ENCODE measurements at places on chromosomes 2 and 18.

- DNase-seq: no peak
Measured at GRCh38 chr2:25928668-25929067, 50.4 kb upstream of the ASXL2 start.

GRCh38 chr2:64402876-64403275 lies 51.1 kb upstream of the LGALSL start:
- DNase-seq: no peak

DNA sequence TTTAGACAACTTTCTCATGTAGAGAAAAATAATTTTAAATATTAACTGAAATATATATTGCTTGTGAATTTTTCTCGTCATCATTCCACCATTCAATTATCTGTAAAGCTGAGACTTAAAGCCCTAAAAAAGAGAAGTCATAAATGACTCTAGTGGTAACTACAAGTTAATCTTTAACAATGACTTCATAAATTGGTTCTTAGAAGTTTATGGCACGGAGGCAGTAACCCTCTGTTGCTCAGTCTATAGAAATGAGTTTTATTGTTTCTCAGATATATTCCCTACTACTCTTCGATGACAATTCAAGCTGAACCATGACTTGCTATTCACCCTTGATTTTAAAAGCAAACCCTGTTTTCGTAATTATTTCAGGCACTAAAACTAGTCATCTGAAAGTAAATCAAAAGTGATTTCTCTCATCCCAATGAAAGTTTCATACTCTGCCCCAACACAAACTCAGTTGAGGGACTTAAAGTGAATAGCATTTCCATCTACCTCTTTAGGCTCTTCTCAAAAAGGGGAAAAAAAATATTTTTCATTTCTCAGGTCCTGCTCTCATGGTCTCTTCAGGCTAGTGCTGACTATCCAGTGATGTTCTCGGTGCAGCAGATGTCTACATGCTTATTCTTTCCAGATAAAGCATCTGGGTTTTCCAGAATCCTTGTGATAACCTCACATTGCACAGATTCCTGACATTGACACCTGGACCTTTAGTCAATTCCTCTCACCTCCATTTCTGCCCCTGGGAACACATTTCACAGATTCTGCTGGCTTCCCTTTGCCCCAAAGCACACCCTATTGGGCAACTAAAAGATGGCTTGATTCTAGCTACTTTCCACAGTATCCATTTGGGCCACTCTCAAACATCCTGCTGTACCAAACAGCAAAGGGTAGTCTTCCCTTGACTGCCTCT lies 207.8 kb upstream of the LRATD1 start:
- no peak for DNase-seq

DNA sequence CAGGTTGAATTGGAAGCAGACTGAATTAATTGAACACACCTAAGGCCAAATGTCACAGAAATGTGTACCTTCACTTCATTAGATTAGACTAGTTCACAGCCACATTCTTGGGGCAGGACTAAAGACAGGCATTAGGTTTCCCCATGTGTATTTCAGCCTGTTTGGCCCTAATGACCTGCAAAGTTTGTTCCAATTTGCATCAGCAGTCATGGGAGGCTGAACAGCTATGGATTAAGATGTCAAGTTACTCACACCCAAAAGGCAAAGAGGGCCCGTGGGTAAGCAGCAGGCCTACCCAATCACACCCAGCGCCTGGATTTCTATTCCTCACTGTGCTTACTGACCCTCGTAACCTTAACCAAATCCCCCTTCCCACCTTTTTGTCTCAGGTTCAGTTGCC lies 99.6 kb upstream of the RIOK3 start:
- no peak for DNase-seq

DNA sequence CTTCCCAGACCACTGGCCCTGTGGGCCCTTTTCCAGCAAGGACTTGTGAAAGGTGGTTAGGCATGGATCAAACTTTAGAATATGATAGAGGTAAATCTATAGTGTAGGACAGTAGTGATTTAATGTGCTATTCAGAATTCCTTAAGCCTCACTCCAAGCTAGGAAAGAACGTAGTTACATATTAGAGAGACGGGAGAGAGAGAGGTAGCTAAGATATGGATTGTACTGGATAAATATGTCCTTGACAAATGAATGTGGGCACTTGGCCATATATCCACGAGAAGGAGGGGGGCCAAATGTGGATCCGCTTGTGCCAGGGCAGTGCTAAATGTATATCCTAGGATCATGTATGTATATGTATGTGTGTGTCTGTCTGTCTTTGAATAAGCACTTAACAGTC lies 6.5 kb downstream of the KCNJ3 start:
- DNase-seq: no peak

GRCh38 chr2:100052650-100053049 lies 89.7 kb downstream of the AFF3 start:
- DNase-seq: no peak

- DNase-seq: no peak
Measured at GRCh38 chr2:16774980-16775898, 109.6 kb upstream of the CYRIA start.

DNA sequence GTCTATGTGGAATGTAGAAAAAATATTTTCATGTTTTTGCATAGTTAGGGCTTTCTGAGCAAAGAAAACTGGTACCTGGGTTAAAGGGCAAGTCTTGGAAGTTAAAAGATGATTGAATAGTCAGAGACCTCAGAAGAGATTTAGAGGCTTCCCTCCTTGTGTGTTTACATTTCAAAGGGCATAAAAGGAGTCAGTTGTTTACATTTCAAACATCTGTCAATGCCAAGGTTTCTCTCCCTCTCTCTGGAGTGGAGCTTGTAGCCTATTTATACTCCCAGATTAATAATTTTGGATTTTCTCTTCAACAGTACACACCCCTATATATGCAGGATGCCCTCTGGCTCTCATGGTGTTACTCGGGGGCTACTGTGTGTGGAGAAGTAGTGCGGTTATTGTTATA lies 8.6 kb downstream of the M1AP start:
- DNase-seq: no peak

- no peak for DNase-seq
Measured at GRCh38 chr2:64651590-64651989, 2.1 kb downstream of the SERTAD2 start.

GRCh38 chr18:25561918-25562317 lies 210.0 kb upstream of the ZNF521 start:
- no peak for DNase-seq

- no peak for DNase-seq
Measured at GRCh38 chr2:45771261-45771660, 119.8 kb downstream of the PRKCE start.

DNA sequence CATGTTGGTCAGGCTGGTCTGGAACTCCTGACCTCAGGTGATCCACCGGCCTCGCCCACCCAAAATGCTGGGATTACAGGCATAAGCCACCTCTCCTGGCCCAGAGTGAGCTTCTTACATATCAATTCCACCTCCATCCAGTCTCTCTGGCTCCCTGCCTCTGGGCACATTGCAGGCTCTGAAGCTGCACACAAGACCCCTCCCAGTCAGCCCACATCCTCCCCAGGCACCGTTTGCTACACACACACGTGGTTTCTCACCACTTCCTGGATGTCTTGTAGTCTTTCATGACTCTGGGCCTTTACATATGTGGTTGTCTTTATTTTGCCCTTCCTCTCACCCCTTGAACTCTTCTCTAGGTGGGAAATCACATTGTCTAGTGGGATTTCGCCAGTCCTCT lies 64.0 kb upstream of the CABLES1 start:
- peak; percentile 67 for DNase-seq

DNA sequence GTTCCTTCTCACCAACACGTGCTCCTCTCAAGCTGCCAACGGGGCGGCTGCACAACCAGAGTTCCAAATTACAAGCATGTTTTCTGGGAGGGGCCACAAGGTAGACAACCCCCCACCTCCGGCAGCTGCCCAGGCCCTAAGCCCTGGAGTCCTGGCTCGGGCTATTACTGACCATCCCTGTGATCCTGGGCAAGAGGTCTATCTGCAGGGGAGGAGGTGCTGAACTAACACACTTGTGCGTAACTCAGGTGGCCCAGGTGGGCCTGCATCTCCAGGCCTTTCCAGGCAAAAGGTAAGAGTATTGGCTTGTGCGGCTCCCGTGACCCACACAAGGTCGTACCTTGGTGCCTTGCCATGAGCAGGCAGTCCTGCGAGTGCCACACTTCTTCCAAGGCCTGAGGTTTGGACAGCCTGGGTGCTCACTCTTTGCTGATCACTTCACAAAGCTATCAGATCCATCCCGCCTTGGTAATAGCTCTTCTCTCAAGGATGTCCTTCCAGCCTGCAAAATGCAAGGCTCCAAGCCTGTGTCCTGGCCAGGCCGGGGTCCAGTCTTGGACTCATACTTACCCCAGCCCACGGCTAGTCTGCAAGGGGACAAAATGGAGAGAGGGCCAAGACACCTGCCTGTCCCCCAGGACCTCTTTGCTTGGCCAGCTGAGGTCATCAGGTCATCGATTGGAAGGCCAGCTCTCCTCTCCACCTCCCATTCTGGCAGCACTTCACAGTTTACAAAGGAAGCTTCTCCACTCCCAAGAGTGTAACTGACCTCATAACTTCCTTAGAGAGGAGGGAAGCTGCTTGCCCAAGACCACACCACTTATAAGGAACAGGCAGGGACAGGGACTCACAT lies 33.9 kb downstream of the ADRA2B start:
- DNase-seq: no peak

GRCh38 chr2:37631292-37631691 lies 40.1 kb downstream of the CDC42EP3 start:
- DNase-seq: no peak
